T-helper 17 cell (primary cell): ENCODE measurements at places on chromosomes 1 and 21. TPM values are rescaled to one million over a fixed set of nuclear protein-coding genes. Genes with fewer than 3 reads are reported as not detected.

DNA sequence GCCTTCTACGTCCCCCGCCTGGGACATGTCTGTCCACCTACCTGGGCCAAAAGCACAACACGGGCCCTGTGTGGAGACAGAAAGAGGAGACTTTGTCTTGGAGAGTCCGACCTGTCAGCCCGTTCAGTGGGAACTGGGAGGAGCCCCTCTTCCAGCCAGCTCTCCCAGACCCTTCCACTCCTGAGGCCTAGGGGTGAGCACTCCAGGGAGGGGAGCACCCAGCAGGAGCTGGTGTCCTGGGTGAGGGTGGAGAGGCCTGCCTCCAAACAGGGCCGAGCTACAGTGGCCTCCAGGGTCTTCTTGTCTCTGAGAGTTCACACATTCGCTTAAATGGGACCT lies 546 bp downstream of the SPOCD1 start:
- peak overlapping the region; percentile 43 for H3K27ac ChIP-seq
- no peaks in the 10 kb centered on the region for H3K36me3 ChIP-seq
- no peak for DNase-seq
- peaks cover 10% of the 10 kb centered on the region for H3K4me1 ChIP-seq
- no peaks in the 10 kb centered on the region for H3K27me3 ChIP-seq

- no peak overlapping the region for H3K27ac ChIP-seq
- no peak overlapping the region for H3K4me3 ChIP-seq
- H3K36me3 ChIP-seq = peaks cover 2% of the 10 kb centered on the region
- peaks cover 3% of the 10 kb centered on the region for H3K4me1 ChIP-seq
These were observed 77.8 kb downstream of the C4BPA start for GRCh38 chr1:207181847-207182246.

GRCh38 chr1:8815582-8816151 lies 1.8 kb downstream of the RERE start:
- H3K4me1 ChIP-seq = peaks cover 29% of the 10 kb centered on the region
- DNase-seq = no peak
- peak overlapping the region; percentile 97 for H3K27ac ChIP-seq

GRCh38 chr1:209203533-209203895 lies 380.0 kb upstream of the CAMK1G start:
- H3K27ac ChIP-seq = no peak overlapping the region
- H3K36me3 ChIP-seq = no peaks in the 10 kb centered on the region
- no peak for DNase-seq
- peaks cover 59% of the 10 kb centered on the region for H3K27me3 ChIP-seq

DNA sequence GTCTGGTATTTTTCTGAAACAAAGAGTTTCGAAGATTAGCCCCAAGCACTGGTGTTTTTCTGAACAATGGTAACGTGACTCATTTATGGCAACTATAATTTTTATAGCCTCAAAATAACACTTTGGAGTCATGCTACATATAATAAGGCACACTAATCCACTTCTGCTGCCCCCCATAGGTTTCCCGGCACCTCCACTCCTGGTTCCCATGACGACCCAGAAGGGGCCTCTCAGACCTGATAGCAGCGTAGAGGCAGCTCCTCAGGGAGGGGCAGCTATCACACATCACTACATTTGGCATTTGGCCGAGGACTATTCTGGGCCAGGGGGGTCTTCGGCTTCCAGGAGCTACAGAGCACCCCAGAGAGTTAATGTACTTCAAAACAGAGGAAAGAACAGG lies 23.3 kb downstream of the CAPN8 start:
- H3K4me3 ChIP-seq = no peak overlapping the region
- DNase-seq = no peak
- H3K27me3 ChIP-seq = peaks cover 24% of the 10 kb centered on the region
- no peak overlapping the region for H3K27ac ChIP-seq

GRCh38 chr1:50458507-50458906 lies 35.3 kb upstream of the DMRTA2 start:
- no peaks in the 10 kb centered on the region for H3K27me3 ChIP-seq
- peaks cover 3% of the 10 kb centered on the region for H3K36me3 ChIP-seq
- DNase-seq = no peak
- no peak overlapping the region for H3K27ac ChIP-seq
- no peak overlapping the region for H3K4me3 ChIP-seq
- H3K4me1 ChIP-seq = peaks cover 11% of the 10 kb centered on the region

GRCh38 chr1:167554028-167554779 lies 642 bp upstream of the CREG1 start:
- H3K27me3 ChIP-seq = peaks cover 5% of the 10 kb centered on the region
- peak overlapping the region; percentile 27 for H3K27ac ChIP-seq
- H3K4me3 ChIP-seq = peak overlapping the region; percentile 88
- DNase-seq = no peak

GRCh38 chr1:199758626-199759255 lies 268.8 kb upstream of the NR5A2 start:
- DNase-seq = no peak
- H3K4me3 ChIP-seq = no peak overlapping the region
- peaks cover 32% of the 10 kb centered on the region for H3K27me3 ChIP-seq
- no peak overlapping the region for H3K27ac ChIP-seq
- no peaks in the 10 kb centered on the region for H3K36me3 ChIP-seq
- H3K4me1 ChIP-seq = no peaks in the 10 kb centered on the region

ADAMTS1 gene
- not detected for total RNA-seq

BCAS2 gene
- total RNA-seq = 74.9 TPM

CRP gene
- not detected for total RNA-seq
